ENCODE measurements at places on chromosomes 6 and 20.

DNA sequence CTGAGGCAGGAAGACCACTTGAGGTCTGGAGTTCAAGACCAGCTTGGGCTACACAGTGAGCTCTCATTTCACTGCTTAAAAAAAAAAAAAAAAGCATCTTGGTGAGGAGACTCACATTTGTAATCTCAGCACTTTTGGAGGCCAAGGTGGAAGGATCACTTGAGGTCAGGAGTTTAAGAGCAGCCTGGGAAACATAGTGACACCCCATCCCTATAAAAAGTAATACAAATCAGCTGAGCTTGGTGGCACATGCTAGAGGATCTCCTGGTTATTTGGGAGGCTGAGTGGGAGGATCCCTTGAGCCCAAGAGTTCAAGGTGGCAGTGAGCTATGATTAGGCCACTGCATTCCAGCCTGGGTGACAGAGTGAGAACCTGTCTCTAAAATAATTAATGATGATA lies 29.4 kb upstream of the SYNCRIP start:
- DNase-seq = no peak

- DNase-seq = no peak
These were observed 13.3 kb downstream of the ELOVL5 start for GRCh38 chr6:53335224-53335994.

DNA sequence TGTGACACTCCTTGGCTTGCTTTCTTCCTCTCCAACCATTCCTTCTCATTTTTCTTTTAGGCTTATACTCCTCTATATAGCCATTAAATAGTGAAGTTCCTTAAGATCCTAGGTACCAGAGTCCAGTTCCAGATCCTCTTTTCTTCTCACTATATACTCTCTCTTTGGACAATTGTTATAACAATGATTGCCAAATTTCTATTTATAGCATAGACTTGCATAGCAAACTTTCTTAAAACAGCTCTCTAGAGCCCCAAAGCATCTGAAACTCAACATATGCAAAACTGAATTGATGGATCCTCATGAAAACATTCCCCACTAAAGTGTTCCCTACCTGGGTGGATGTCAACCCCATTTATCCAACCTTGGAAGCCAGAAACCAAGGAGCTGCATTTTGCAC lies 13.4 kb downstream of the PHIP start:
- DNase-seq = no peak

DNA sequence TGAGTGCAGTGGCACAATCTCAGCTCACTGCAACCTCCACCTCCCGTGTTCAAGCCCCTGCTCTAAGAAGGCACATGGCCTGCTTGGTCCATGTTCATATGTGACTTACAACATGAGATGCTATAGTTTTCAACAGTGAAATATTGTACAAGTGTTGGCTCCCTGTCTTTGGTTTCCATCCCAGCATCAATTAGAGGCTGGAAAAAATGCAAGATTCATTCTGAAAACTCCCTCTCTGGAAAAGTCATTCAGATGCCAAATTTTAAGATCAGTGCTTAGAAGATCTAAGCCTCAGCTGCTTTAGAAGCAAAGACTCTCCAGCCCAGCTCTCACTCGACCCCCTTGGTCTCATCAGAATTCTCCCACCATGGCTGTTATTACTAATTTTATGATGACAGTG lies 398.9 kb downstream of the KIF16B start:
- no peak for DNase-seq

- DNase-seq = no peak
These were observed 22.2 kb downstream of the TBC1D20 start for GRCh38 chr20:440148-440547.

DNA sequence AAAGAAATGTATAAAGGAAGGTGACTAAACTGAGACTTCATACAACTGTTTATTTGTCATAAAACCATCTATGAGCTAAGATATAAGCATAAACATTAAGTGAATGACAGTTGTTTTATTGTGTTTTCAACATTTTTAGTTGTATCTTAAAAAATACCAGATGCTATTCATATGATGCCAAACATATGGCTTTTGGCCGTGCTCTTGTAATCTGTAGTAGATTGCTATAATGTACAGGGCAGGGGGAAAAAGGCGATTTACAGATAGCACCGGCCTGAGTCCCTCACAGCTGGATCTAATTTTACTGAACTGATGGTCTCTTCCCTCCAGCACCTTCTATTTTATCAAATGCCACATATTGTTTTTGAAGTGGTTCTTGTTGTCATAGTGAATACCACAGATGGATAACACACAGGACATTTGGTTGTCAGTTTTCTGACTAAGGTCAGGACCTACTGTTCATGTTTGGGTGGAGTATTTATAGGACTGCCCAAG lies 48.2 kb downstream of the CENPW start:
- DNase-seq = no peak

GRCh38 chr20:57540890-57541580 lies 16.1 kb upstream of the CTCFL start:
- no peak for DNase-seq

DNA sequence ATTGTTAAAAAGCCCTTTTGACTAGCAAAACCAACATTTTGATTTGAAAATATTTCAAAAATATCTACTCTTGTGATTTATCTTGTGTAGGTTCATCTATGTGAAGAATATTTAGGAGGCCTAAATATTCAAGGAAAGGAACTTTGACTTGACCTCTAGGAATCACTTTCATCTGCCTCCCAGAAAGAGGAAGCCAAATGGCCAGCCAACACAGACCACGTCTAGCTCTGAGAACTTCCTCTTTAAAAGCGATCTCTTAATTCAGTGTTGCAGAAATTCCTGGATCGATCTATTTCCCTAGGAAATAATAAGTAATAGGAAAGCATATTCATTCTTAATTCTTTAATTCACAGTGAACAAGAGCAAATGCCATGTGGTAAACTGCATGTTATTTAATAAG lies 9.6 kb upstream of the MOXD1 start:
- DNase-seq = no peak

DNA sequence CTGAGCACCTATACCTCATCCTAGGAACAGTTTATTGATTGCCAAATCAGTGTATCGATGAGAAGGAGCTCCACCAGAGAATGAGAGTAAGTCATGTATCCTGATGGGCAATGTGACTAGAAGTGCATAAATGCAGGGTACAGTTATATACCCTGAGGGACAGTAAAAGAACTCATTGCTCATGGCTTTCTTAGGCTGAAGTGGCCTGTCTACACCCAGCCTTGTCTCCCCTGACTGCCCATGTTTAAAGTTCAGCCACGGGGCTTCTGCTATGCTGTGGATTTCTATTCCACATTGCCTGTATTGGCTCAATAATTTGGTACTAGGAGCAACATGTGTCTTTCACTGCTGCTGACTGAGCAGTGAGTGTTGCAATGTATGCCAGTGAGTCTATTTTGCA lies 400.4 kb upstream of the IMPG1 start:
- no peak for DNase-seq

- DNase-seq = no peak
These were observed 790.1 kb upstream of the SLC35B3 start for GRCh38 chr6:9225441-9225871.

GRCh38 chr6:120096696-120097260 lies 747.2 kb upstream of the MAN1A1 start:
- DNase-seq = no peak

DNA sequence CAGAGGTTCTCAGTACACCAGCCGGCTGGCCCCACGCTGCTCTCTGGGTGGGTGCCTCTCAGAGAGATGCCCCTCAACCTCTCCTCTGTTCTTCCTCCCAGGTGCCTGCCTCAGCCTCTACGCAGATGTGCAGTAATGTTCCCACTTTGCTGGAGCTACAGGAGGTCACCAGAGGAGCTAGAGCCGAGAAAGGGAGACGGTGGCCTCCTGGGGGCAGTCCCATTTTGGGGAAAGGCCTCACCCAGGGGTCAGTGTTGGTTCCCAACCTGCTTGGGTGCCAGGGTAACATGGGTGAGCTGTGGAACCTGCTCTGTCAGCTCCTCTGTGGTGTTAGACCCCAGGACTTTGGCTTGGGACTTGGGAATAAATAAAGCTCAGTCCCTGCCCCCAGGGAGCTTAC lies 145.3 kb upstream of the MLN start:
- DNase-seq = no peak

GRCh38 chr6:46220352-46221221 lies 49.8 kb upstream of the ENPP5 start:
- DNase-seq = no peak

- no peak for DNase-seq
These were observed 34.4 kb downstream of the CBFA2T2 start for GRCh38 chr20:33524261-33524660.

DNA sequence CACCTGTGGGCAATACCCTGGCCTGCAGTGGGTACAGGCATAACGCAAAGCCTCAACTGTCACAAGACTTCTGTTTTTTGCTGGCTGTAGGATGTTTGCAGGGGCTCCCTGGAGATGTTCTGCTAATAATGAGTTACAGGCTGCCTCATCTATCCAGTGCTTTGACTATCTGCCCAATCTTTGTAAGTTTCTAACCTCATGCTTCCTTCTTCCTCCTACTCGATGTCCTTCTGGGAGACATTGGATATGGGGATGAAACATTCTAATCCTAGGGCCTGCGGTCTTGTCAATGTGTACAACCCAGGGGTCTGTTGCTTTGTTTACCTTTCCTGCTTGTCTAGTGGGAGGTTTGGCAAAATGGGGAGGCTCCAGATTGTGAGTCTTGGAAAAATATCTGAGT lies 136.8 kb upstream of the TCF21 start:
- DNase-seq = no peak

DNA sequence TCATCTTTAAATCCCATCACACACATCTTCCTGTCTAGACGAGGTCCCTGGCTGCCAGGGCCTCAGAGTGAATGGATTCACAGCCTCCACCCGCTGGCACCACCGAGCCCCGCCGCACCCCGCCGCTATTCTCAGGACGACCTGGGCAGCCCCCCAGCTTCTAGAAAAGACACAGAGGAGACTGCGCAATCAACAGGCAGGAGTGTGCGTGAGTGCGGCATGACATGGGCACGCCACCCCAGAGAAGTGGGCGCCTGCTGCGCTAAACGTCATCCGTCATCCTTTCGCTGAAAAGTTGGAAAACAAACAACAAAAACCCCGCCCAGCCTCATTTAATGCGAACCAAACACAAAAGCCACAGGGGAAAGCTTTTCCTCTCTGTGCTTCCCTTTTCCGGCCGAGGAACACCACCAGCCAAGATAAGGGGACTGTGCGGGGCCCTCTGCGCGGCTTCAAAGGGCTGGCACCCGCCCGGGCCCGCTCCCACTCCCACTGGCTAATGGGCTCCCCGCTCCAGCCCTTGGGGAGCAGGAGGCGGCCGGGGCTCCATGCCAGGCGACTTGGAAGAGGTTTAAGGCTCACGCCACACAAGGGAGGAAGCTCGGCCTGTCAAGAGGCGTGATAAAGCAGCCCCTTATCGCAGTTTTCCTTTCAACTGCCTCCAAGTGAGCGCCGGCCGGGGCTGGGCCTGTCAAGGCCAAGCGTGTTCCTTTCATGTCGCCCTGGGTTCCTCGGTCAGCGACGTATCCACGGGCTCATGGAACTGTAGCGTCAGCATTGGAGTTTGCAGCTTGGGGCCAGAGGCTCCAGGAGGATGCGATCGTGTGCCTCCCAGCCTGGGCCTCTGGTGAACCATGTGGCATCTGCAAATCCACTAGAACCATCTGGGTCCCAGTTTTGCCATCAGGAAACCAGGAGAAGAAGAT lies 50.1 kb downstream of the NFATC2 start:
- DNase-seq = no peak

GRCh38 chr20:45340236-45340847 lies 7.9 kb downstream of the SDC4 start:
- DNase-seq = no peak

DNA sequence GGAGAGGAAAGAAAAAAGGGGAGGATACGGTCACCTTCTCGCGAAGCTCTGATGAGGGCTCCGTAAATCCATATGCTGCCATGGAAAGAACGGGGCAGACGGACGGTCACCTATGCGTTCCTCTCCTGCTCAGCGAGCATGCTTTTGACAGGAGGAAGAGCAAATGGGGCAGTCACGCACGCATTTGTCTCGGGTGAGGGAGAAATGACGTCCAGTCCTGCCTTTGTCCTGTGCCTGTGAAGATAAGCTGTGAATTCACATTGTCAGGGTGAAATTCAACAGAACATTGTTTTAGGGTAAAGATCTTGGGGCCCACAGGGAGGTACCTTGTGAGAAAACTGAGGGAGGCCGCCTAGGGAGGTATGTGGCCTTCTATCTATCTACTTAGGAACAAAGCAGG lies 83.8 kb downstream of the IRF4 start:
- DNase-seq = no peak

DNA sequence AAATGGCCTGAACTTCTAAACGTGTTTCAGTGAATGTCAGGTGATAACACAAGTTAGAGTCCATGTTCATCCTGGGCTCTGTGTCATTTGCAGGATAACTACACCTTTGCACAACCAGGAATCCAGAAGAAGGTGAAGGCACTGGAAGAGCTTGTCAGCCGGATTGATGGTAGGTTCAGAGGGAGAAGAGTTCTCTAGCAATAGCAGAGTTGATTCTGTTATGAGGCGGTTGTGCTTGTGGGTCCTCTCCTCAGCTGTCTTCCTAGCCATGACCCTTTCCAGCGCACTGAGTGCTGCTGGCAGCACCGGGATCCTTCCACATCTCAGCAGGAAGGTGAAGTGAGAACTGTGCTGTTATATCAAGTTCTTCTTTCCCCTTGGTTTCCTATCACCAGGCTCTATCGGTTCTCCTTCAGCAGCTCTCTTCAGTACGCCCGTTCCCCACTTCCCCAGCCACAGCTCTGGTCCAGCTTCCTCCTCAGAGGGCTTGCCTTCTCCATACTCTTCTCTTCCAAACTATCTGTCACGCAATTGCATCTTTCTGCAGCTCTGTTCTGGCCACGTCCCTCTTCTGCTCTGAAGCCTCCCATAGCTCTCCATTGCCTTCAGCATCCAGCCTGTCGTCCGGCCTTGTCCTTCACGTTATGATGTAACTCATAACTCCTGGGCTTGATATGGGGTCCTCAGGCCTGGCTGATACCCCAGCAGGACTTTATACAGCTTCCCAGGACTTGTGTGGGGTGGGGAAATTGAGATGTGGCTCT lies 39.9 kb upstream of the RNF8 start:
- DNase-seq = no peak

GRCh38 chr6:94751641-94752329 lies 825.5 kb upstream of the MANEA start:
- DNase-seq = no peak

DNA sequence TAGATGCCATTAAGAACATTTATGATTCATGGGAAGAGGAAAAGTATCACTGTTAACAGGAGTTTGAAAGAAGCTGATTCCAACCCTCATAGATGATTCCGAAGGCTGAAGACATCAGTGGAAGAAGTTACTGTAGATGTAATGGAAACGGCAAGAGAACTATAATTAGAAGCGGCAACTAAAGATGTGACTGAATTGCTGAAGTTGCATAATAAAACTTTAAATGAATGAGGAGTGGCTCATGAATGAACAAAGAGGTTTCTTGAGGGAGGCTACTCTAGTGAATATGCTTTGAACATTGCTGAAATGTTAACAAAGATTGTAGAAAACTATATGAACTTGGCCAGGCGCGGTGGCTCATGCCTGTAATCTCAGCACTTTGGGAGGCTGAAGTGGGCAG lies 84.1 kb downstream of the PHIP start:
- no peak for DNase-seq

GRCh38 chr6:29924731-29925130 lies 17.6 kb upstream of the HLA-A start:
- no peak for DNase-seq

GRCh38 chr20:20037960-20038359 lies 14.3 kb downstream of the CRNKL1 start:
- no peak for DNase-seq
